ENCODE measurements at places on chromosomes 3 and 15. TPM values are rescaled to one million over a fixed set of nuclear protein-coding genes. Genes with fewer than 3 reads are reported as not detected.

Gene TF
- total RNA-seq = 0.21 TPM

Gene RGMA
- total RNA-seq = not detected

Gene INSYN1
- 0.58 TPM for total RNA-seq

Gene ROBO2
- 0.23 TPM for total RNA-seq

Gene KLHL40
- total RNA-seq = not detected

Gene TEX9
- total RNA-seq = 2.5 TPM

Gene IL17RE
- total RNA-seq = 1.5 TPM

Gene VGLL3
- total RNA-seq = 4.2 TPM

Gene TMEM42
- total RNA-seq = 10.6 TPM

Gene COL8A1
- 358 TPM for total RNA-seq

Gene MEX3B
- 18.2 TPM for total RNA-seq

Gene GRIP2
- not detected for total RNA-seq

Gene IQCH
- 2.6 TPM for total RNA-seq

Gene DUOXA2
- not detected for total RNA-seq

Gene ARGFX
- total RNA-seq = not detected

Gene PTPRG
- 37.5 TPM for total RNA-seq

Gene FGD5
- 134 TPM for total RNA-seq

Gene SUCLG2
- 35.9 TPM for total RNA-seq

Gene PPM1L
- total RNA-seq = 2.3 TPM

Gene GMNC
- total RNA-seq = not detected

Gene IL5RA
- not detected for total RNA-seq

Gene LRRC2
- total RNA-seq = 0.39 TPM

Gene PLA2G4D
- total RNA-seq = not detected

Gene CCDC71
- total RNA-seq = 23.5 TPM

Gene BFSP2
- total RNA-seq = not detected

Gene ESYT3
- total RNA-seq = not detected

Gene NPAP1
- total RNA-seq = not detected

Gene ITPR1
- 18.0 TPM for total RNA-seq

Gene LYZL4
- not detected for total RNA-seq

Gene GOLGA8M
- 1.6 TPM for total RNA-seq

Gene GP9
- total RNA-seq = not detected

Gene WDR93
- total RNA-seq = not detected

Gene ANKRD63
- not detected for total RNA-seq

Gene RBP2
- total RNA-seq = not detected

Gene TRH
- not detected for total RNA-seq

Gene ALDH1A2
- 34.9 TPM for total RNA-seq

Gene ADCY5
- total RNA-seq = not detected

Gene SLC6A20
- not detected for total RNA-seq

Measured in endothelial cell of umbilical vein (primary cell).